ENCODE measurements at places on chromosomes 13 and 19. TPM values are rescaled to one million over a fixed set of nuclear protein-coding genes. Genes with fewer than 3 reads are reported as not detected.

CEACAM1 gene
- 4.4 TPM for total RNA-seq

ZBTB32 gene
- total RNA-seq, result not detected

OR7C1 gene
- 0.83 TPM for total RNA-seq

PGLYRP2 gene
- not detected for total RNA-seq

C1QTNF9B gene
- 0.10 TPM for total RNA-seq

ONECUT3 gene
- total RNA-seq, result 0.06 TPM

TEX26 gene
- total RNA-seq, result 2.1 TPM

DACH1 gene
- total RNA-seq, result 9.9 TPM

All from spinal cord (tissue), 10 donors.